Cardiac atrium fibroblast (primary cell): ENCODE measurements at places on chromosomes 7 and 10. TPM values are rescaled to one million over a fixed set of nuclear protein-coding genes. Genes with fewer than 3 reads are reported as not detected.

Gene ANKRD30A
- not detected in 2 replicates for total RNA-seq

Gene SEMA3D
- total RNA-seq = 0.49 and 1.3 TPM in 2 replicates

Gene TAS2R5
- 0.16 and 2.7 TPM in 2 replicates for total RNA-seq

Gene SPAM1
- not detected in 2 replicates for total RNA-seq

Gene TFR2
- total RNA-seq = 2.9 and 4.5 TPM in 2 replicates

Gene SLC12A9
- 13.4 and 16.2 TPM in 2 replicates for total RNA-seq

Gene PRSS1
- total RNA-seq = not detected in 2 replicates

Gene TMEM225B
- total RNA-seq = 1.1 TPM in 1 of 2 replicates, not detected in the other

Gene SPOCK2
- 0.16 and 2.0 TPM in 2 replicates for total RNA-seq

Gene RBP4
- total RNA-seq = 2.1 TPM in 1 of 2 replicates, not detected in the other

Gene FEZF1
- total RNA-seq = not detected in 2 replicates

Gene CRTAC1
- total RNA-seq = not detected in 2 replicates

Gene KNDC1
- total RNA-seq = 0.36 and 0.49 TPM in 2 replicates

Gene NME8
- not detected in 2 replicates for total RNA-seq

Gene CPN1
- total RNA-seq = not detected in 2 replicates

Gene DDX56
- total RNA-seq = 59.8 and 60.9 TPM in 2 replicates

Gene GPR37
- total RNA-seq = 0.36 TPM in 1 of 2 replicates, not detected in the other

Gene GPNMB
- 17.7 and 22.2 TPM in 2 replicates for total RNA-seq

Gene COL13A1
- 26.9 and 27.9 TPM in 2 replicates for total RNA-seq

Gene GBX1
- total RNA-seq = not detected in 2 replicates

Gene LIMK1
- total RNA-seq = 19.4 and 23.3 TPM in 2 replicates

Gene LIPN
- total RNA-seq = not detected in 2 replicates

Gene MARCHF5
- total RNA-seq = 10.1 and 19.8 TPM in 2 replicates

Gene H2BK1
- total RNA-seq = not detected in 2 replicates

Gene GPR158
- total RNA-seq = 4.9 and 10.3 TPM in 2 replicates

Gene EMX2
- total RNA-seq = not detected in 2 replicates

Gene LLCFC1
- not detected in 2 replicates for total RNA-seq
